SW 1271 (cell line): ENCODE measurements at places on chromosomes 13 and 19.

DNA sequence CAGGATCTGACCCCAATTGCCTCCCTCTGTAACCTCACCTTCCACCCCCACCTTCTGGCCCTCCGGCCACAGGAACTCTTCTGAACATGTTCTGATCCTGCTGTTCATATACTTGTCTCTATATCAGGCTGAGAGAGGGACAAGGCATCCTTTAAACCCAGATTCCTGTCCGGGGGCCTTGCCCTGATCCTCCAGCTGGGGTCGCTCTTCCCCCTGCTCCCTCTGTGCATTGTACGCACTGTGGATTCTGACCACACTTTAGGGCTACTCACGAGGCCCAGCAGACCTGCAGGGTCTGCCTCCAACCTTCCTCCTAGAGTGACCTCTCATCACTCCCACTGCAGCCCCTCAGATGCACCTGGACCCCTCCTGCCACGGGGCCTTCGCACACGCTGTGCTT is 269.3 kb downstream of the UQCRFS1 start:
- no peak for DNase-seq

- no peak for DNase-seq
Measured at GRCh38 chr13:71096421-71096820, 770.6 kb downstream of the DACH1 start.

GRCh38 chr19:44758596-44758995 is 10.1 kb downstream of the BCL3 start:
- DNase-seq, result no peak

DNA sequence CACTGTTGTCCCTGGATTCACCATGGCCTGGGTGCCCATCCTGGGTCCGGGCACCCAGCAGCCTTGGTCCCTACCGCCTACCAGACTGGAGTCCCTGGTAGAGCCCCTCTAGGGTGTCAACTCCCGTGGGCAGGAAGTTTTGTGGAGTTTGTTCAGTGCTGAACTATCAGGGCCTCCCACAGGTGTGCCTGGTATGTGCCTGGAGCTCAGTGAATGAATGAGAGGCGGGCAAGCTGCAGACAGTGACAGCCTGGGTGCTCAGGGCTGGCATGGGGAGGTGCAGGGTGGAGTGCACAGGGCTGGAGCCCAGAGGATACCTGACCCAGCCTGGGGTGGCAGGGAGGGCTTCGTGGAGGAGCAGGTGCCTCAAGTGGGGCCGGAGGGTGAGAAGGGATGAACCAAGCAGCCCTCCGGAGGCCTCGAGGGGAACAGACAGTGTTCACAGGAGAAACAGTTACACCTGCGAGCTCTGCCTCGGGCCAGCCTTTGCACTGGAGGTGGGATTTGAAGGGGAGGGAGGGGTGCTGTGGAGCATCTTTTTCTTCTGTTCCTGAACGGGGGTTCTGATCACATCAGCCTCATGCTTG is 29.6 kb downstream of the PAK4 start:
- no peak for DNase-seq

DNA sequence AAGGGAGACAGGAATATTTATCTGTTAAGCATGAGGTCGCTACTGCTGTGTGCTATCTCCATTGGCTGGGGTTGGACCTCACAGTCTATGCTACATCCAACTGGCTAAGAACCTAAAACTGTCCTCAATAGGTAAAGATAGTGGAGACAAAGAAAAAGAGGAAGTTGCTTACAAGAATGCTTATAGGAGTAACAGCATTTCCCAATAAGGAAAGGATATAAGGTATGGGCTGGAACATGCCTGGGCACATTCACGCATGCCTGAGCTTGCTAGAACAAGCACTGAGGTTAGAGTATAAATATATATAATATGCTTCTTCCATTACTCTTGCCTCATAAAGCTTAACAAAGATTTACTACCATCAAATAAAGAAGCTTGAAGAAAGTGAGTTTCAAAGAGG is 47.9 kb upstream of the CEACAM21 start:
- no peak for DNase-seq

- no peak for DNase-seq
Measured at GRCh38 chr13:32115066-32115465, 83.5 kb downstream of the FRY start.

GRCh38 chr19:29618871-29619270 is 12.8 kb downstream of the POP4 start:
- no peak for DNase-seq

DNA sequence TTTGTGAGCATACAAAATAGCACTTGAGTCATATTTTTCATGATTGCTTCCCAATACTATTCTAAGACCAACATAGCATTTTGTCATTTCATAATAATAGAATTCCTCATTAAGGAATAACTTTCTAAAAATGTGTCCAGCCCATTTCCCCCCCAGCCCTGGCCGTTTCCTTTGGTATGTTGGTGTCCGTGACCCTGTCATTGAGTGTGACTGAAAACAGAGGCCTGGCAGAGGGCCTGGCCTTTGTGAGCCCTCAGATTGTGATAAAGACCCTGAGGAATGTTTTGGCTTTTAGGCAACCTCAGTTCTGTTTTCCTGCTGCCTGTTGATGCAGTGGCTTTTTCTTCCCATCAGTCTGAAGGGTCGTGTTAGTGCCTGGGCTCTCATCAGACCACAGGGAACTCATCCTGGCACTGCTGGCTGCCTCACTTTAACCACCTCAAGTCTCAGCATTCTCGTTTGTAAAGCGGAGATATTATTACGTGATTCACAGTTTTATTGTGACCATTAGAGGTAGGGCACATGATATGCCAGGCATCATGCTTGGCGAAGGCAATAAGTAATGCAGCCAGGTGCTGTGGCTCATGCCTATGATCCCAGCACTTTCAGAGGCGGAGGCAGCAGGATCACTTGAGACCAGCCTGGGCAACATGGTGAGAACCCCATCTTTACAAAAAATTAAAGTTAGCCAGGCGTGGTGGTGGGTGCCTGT is 13.8 kb downstream of the SPINT2 start:
- DNase-seq, result no peak

GRCh38 chr19:14475251-14476073 is at the start of gene PTGER1:
PTGER1 (minus strand) TSS chr19:14475354; CDS start chr19:14474320, 1,034 bp downstream.
- DNase-seq, result peak; percentile 47

GRCh38 chr13:104196611-104197010 is 1130.4 kb upstream of the SLC10A2 start:
- no peak for DNase-seq

- no peak for DNase-seq
Measured at GRCh38 chr13:30042272-30042671, 191.9 kb upstream of the UBL3 start.

DNA sequence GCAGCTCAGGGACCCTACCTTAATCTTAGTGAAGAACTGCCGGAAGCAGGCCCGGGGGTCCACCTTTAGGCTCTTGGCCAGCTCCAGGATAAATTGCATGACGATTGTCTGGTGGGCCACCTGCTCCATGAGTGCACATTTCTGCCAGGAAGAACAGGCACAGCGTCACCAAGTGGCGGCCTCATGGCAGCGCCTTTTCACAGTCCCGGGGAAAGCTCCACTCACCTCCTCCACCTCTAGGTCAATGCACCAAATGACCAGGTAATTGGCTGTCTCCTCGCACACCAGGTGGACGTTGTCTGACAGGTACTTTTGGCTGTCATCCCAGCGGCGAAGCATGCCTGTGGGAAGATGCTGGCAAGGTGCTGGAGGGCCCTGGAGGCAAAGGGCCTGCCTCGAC is 8.3 kb downstream of the CDC37 start:
- no peak for DNase-seq

GRCh38 chr19:10005632-10006334 is 4.5 kb downstream of the COL5A3 start:
- no peak for DNase-seq

- DNase-seq, result no peak
Measured at GRCh38 chr13:42113478-42113877, 65.0 kb downstream of the DGKH start.

DNA sequence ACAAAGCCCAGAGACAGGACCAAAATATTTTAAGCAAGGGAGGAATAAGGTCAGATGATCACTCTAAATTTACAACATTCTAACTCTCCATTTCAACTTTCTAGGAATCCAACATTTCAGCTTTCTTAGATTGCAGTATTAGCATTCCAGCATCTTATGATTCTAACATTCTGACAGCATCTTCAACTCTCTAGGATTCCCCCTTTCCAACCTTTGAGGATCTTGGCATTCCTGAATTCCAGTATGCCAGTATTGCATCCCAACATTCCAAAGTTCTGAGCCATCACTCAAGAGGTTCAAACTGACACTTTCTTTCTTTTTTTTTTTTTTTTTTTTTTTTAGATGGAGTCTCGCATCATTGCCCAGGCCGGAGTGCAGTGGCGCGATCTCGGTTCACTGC is 13.8 kb downstream of the TGFB1 start:
- DNase-seq, result peak; percentile 43

DNA sequence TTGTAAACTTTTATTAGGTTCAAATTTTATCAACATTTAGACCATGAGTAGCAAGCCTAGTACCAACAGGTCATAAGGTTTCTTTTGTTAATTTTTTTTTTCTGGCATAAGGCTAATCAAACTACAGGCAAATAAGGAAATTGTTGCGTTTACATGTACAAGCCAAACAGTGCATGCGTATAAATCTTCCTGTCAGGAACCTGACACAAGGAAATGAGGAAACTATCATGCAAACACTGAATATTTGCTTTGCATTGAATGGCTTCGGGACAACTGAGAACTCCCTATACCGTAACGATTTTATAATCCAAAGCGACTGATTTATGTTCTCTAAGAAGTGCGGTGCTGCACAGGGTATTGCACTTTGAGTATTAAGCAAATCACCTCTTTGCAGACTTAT is 133.0 kb upstream of the TRPC4 start:
- no peak for DNase-seq

- DNase-seq, result no peak
Measured at GRCh38 chr13:53520132-53520531, 491.5 kb downstream of the OLFM4 start.

- DNase-seq, result no peak
Measured at GRCh38 chr13:72437458-72437857, 290.0 kb downstream of the MZT1 start.

DNA sequence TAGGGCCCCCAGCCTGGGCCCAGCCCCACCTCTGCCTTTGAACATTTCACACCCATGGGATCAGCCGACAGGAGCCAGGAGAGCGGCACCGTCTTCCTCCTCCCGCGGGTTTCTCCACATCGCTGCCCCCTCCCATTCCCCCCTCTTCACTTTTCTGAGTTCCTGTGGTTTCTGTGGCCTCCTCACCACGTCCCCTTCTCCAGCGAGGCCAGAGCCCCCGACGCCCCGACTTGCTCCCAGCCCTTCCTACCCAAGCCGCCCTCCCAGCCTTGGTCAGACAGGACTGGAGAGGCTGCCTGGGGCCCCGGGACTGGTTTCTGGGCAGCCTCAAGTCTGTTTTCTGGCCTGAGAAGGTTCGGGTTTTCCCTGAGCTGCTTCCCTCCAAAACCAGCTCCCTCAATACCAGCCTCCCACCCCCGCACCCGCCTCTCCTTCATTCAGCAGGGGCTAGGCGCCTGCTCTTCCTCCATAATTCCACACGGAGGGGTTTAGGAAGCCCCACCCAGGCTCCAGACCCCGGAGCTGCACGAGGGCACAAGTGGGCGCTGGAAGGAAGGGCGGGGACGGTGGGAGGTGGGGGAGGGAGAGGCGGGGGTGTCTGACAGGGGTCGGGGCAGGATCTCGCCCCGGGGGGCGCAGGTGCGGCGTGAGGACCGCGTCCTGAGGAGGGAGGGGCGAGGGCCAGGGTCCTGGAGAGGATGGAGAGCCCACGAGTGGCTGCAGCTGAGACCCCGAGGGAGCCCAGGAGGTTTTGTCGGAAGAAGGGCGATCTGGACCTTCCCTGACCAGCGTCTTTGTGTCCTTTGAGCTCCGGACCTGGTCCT is 4.0 kb upstream of the SIGLEC10 start:
- no peak for DNase-seq

- no peak for DNase-seq
Measured at GRCh38 chr19:17755443-17755890, 4.2 kb downstream of the FCHO1 start.

GRCh38 chr13:39035204-39035603 is 2.7 kb downstream of the PROSER1 start:
- no peak for DNase-seq

DNA sequence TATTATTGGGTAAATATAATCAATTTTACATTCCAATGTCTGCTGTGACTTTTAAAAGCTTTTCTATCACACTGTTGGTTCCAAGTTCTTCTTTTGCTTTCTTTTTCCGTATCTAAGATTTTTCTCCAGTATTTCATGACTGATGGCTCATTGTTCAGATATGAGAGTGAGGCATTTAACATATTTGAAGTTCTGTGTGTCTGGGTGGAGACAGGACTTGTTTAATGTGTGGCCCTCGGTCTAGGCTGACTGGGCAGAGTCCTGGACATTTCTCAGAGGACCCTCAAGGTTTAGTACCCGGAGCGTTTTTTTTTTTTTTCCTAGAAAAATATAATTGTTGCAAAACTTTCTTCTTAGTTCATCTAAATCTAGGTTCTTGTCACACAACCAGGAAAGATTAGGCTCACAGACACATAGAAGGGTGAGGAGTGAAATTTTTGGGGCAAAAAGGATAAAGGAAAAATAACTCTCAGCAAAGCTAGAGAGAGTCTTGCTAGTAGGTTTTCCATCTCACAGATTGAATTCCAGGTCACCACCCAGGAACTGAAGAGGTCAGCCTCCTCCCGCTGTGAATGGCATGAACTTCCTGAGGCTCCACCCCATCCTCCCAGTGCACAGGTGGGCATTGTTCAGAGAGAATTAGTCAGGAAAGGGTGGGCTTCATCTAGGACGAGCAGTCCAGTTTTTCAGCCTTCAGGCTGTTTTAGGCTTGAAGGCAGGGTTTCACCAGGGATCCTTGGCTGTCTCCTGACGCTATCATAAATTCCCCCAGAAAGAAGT is 1002.4 kb upstream of the PCDH9 start:
- DNase-seq, result no peak

- DNase-seq, result no peak
Measured at GRCh38 chr13:108249150-108249549, 20.4 kb upstream of the TNFSF13B start.

GRCh38 chr19:29590278-29590677 is 15.8 kb upstream of the POP4 start:
- no peak for DNase-seq

DNA sequence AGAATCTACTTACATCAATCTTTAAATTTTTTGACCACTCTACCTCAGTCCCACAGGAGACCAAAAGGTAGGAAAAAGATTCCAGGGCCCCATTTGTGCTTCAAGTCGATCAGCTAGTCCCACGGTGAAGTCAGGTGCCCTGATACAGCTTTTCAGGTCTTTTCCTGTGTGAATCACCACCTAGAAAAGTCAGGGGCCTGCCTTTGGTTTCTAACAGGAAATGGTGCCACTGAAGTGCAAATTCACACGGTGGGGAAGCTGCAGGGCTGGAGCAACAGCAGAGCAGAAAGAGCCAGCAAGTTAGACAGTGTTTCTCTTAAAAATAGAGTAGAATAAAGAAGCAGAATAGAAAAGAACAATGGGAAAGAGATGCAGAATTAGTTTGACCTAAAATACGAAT is 107.5 kb downstream of the KLF12 start:
- DNase-seq, result no peak

DNA sequence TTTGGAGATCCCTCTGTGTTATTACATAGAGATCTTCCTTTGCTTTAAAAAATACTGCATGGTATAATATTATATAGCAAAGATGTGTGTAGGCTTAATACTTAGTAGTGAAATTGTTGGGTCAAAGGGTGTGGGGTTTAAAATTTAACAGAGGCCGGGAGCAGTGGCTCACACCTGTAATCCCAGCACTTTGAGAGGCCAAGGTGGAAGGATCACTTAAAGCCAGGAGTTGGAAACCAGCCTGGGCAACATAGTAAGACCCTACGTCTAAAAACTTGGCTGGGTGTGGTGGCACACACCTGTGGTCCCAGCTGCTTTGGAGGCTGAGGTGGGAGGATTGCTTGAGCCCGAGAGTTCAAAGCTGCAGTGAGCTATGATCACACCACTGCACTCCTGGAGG is 22.3 kb upstream of the CEBPA start:
- no peak for DNase-seq
